ENCODE measurements at places on chromosomes 1 and 21.

DNA sequence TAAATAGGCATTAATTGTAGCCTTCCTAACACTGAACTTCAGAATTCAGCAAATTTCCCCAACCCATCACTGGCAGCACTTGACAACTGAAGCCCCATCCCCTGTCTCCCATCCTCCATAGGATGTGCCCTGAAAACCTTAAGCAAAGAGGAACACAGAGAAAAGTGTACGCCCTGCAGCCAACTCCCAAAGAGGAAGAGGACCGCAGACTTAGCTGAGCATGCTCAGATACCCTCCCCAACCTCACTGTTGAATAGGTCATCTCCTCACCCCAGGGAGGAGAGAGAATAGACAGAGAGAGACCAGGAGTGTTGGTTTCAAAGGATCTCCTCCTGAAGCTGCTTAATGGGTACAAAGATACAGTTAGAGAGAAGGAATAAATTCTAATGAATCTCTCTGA, 50.5 kb downstream of the CD2 start:
- DNase-seq: no peak

DNA sequence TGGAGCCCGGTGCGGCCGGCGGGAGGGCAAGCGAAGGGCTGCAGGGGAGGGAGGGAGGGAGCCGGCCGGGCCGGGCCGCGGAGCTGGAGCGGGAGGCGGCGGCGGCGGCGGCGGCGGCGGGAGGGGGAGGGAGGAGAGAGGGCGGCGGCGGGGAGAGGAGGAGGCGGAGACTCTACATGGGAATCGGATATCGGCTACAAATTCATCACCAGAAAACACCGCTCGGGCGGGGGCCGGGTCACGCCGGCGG, at the start of gene AKT3:
Gene AKT3, minus strand, starts transcription at position 42 of the 250 bp plus-strand sequence. CDS start 7,073 bp downstream, outside the sequence.
- no peak for DNase-seq

DNA sequence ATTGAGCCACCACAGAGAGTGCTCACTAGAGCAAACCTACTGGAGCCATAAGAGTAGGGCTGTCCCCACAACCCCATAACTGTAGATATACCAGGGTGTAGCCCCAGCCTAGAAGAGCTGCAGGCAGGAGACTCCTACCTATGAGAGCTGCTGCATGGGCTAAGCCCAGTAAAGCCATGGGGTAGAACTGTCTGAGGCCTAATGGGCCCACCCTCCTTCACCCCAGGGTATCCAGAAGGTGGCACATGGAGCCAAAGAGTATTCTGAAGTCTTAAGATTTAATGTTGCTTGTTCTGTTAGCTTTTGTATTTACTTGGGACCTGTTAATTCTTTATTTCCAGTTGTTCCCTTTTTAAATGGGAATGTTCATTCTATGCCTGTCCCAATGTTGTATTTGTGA, 1193.7 kb upstream of the ADGRL2 start:
- DNase-seq: no peak

GRCh38 chr1:230414694-230415093, 11.4 kb downstream of the PGBD5 start:
- DNase-seq: no peak

DNA sequence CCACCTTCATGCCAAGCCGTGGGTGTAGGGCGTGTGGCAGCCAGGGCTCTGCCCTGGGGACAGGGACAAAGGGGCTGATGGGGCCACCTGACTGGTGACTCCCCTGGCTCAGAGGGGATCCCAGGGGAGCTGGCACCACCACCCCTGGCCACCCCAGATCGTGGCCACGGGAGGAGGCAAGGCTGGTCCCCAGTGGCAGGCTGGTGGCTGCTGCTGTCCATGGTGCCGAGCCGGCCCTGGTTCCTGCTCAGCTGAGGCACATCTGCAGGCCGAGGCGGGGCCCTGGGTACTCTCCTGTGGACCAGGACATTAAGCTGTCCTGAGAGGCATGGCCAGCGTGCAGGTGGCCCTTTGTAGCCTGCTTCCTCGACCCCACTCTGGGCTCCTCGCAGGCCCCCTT, 6.5 kb downstream of the PLCH2 start:
- DNase-seq: no peak

Measured in NCI-H1417 (cell line).